ENCODE measurements at places on chromosomes 3 and 15. TPM values are rescaled to one million over a fixed set of nuclear protein-coding genes. Genes with fewer than 3 reads are reported as not detected.

Gene GOLGA6L10
- 0.56 TPM for total RNA-seq

Gene ACSBG1
- not detected for total RNA-seq

Gene ANKRD63
- total RNA-seq: not detected

DNA sequence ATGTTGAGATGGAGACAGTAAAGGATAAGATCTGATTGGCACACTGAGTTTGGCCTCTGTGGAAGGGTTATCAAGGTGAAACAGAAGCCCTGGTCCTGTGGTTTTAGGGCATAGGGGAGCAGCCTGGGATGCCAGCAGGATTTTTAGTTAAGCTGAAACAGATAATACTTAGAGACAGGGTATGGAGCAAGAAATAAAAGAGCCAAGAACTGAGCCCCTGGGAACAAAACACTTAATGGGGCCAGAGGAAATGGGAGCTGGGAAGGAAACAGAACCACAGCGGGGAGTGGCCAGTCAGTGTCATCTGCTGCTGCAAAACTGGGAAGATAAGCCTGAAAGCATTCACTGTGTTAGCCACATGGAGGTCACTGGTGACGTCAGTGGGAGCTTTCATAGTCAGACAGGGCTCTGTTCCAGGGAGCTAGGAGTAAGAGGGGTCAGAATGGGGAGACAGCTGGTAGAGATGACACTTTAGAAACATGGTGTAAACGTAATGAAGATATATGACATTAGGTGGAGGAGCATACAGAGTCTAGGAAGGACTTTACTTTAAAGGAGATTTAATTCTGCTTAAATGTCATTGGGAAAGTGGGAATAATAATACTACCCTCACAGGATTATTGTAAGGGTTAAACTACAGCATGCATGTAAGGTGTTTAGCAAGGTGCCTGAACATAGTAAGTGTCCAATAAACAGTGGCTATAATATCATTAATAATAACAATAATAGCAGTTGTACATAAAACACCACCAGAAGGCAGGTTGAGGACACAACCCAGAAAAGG lies 172.7 kb upstream of the CTNNB1 start:
- no peak for DNase-seq

Gene PAQR5
- 0.11 TPM for total RNA-seq

- DNase-seq: no peak
Measured at GRCh38 chr15:58163985-58164384, 25.8 kb downstream of the AQP9 start.

Gene FOXL2
- not detected for total RNA-seq
